Karpas-422 (cell line): ENCODE measurements at places on chromosomes 7 and 10. TPM values are rescaled to one million over a fixed set of nuclear protein-coding genes. Genes with fewer than 3 reads are reported as not detected.

DNA sequence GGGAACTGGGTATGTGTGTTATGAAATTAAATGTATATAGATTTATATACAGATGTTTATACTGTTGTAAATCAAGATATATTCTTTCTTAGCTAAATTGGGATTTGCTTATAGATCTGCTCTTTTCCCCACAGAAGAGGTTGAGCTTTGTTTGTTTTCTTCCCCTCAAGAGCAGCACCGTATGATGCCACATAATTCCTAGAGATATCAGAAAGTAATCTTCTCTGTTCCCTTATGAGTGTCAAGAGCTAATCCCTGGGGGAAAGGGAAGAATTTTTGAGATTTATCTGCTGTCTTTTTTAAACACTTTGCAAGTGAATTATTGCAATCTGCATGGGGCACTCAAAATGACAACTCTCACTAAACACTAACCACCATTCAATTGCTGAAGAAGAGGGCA, 68.7 kb upstream of the SP4 start:
- no peak for DNase-seq

- DNase-seq: peak; percentile 43
These were observed 33.6 kb downstream of the DNMBP start for GRCh38 chr10:99975942-99976809.

Gene CHN2
- 3.3 and 9.1 TPM in 2 replicates for total RNA-seq

- no peak for DNase-seq
These were observed 51.1 kb upstream of the AHR start for GRCh38 chr7:17247357-17247756.

GRCh38 chr7:96093435-96093834, 228.5 kb downstream of the SLC25A13 start:
- no peak for DNase-seq

- no peak for DNase-seq
These were observed 5.8 kb upstream of the CLDN4 start for GRCh38 chr7:73824986-73825385.

DNA sequence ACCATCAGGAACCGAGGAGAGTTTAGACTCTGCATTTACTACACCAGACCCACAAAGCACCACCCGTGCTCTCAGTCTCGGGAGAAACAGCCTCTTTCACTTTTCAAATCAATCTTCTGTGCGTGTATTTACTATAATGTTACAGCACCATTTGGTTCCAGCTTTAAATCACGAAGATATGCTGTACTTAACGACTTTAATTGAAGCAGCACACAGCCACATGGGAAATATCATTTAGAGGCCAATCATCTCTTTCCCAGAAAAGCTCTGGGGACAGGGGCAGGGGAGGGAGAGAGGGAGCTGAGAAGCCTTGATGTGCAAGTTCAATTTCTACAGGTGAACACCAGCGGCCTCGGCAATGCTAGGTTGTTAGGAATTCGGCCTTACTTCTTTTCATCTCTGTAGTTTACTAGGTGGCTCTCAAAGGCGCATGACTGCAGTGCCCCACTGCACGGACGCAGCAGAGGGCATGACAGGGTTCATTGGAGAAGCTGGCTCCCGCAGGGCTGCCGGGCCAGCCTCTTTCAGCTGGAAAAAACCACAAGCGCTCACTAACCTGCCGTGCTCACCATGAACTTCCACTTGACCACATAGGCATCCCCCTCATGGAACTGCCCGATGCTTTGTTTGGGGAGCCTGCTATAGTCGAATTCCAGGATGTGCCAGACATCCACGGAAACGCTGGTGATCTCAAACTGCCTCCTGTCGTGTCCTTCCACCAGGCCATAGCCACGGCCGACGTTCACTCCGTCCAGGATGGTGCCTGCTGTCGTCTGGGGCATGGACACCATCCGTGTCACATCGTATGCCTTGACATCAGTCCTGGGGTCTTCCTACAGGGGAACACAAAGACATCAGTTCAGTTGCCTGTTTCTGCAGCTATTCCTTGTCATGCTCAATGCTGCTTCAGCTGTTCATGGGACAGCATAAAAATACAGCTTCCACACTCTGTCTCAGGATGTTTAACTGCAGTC, 154.5 kb downstream of the SVIL start:
- DNase-seq: no peak

Gene CALHM1
- total RNA-seq: 0.30 and 0.61 TPM in 2 replicates

GRCh38 chr10:52440612-52441285, 126.7 kb downstream of the DKK1 start:
- DNase-seq: no peak

GRCh38 chr10:58590152-58590840, 77.6 kb downstream of the BICC1 start:
- DNase-seq: no peak
